ENCODE measurements at places on chromosomes 12 and 14.

DNA sequence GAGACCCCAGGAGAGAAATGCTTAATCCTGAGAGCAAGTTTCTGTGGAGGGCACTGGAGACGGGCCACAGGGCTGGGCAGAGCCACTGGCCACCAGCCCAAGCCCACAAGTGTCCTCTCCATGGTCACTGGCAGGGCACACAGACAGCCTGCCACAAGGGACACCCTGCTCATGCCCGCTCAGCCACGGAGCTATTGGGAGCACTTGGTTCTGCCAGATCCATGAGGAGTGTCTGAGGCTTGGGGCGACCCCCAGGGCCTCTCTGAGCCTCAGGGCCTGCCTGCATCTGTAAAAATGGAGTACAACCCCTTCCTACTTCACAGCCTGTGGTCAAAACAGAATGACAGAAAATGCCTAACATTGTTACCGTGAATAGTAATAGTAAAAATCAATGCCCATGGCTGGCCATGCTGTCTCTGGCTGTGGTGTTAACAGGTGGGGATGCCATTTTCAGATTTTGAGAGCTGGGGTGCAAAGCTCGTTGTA lies 3.2 kb downstream of the PGF start:
- DNase-seq: no peak

DNA sequence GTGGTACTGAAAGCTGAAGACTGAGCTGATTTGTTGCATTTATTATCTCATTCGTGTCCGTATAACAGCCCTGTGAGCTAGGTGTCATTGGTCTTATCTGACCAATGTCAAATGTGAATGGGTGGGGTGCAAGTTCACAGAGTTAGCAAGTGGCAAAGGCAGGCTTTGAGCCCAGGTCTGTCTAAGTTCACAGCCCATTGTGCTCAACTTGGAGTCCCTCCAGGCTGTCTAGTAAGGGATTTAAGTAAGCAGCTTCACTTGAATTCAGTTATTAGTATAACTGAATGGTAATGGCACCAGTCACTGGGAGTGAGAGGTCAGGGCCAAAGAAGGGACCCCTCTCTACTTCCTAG lies 8.5 kb downstream of the C1S start:
- DNase-seq: no peak

- DNase-seq: no peak
These were observed 43.7 kb downstream of the HELB start for GRCh38 chr12:66345956-66346355.

DNA sequence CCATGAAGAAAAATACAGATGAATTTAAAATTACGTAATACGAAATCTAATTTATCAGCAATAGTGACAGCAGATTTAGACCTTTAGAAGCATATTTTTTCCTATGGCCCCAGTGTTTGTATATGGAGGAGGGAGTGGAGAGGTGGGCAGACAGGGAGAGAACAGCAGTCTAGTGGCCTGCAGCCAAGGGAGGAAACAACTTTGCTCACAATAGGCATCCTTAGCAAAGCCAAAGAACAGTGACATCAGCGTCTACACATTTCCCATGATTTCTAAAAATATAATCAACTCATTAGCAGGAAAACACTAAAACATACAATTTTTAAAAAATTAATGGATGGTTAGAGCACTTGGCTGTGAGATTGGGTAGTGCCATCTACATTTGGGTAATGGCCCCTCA lies 622.6 kb upstream of the ATP2B1 start:
- no peak for DNase-seq

- DNase-seq: no peak
These were observed 10.3 kb downstream of the TWF1 start for GRCh38 chr12:43795716-43796280.
